NCI-H446 treated with DMSO at 0.1 percent for 48 hours (cell line): ENCODE measurements at places on chromosomes 1 and 21.

DNA sequence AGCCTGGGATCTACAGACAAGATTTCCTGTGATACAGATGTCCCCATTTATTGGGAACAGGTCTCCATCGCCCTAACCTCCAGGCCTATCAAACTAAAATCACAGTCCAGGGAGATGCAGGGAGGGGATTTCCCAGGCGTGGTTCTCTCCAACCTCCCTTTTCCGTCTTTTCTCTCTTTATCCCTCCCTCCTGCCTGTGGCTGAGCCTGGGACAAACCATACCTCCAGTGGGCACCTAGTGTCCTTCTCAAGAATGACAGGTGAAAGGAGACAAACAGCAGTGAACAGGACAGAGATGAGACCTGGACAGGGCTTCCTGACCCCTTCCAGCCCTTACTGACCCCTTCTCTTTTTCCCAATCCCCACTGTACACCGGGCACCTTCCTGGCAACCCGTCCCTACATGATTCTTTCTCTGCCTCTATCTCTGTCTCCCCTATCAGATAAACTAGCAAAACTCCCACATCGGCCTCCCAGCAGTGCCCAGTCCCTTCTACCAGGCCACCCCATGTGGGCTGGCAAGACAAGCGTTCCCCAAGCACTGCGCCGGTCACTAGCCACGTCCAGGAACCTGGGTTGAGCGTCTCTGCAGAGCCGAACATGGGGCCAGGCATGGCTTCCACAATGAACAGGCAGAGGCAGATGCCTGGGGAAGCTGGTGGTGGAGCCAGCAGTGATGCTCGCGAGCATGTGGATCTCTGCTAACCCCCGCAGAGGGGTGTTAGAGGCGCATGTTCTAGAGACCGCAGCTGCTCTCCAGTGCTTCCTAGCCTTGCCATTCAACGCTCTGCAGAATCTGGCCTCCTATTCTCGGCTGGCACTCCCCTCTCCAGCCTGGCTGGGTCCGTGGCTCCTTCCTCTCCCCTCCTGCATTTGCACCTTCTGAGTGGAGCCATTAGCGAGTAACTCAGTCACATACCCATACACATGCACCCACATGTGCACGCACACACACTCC lies 54.7 kb downstream of the ELK4 start:
- no peak for DNase-seq

DNA sequence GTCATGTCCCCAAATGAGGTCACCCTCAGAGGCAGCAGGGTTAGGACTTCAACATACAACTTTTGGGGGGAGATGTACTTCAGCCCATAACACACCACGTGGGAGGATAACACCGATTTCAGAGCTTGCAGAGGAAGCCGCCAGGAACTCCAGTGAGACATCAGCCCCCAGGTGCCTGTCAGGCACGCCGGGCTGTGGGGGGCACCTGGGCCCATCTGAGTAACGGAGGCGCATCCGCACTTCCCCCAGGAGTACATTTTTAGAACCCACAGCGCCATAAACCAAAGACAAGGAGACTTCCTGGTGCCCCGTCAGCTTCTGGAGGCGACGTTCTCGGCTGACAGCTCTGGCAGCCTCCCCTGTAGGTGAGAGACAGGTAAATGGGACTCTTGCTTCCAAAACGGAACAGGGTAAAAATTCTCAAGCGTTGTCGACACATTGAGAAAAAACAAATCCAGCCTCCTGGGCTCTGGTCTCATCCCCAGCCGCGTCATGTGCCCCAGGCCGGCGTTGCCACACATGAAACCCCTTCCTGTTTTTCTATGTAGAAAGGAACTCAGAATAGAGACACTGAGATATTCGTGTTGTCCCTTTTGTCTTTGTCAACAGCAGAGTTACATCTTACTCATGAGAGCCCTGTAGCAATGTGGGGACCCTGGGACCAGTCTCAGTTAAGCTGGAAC lies 93.3 kb downstream of the PDE9A start:
- DNase-seq = no peak

DNA sequence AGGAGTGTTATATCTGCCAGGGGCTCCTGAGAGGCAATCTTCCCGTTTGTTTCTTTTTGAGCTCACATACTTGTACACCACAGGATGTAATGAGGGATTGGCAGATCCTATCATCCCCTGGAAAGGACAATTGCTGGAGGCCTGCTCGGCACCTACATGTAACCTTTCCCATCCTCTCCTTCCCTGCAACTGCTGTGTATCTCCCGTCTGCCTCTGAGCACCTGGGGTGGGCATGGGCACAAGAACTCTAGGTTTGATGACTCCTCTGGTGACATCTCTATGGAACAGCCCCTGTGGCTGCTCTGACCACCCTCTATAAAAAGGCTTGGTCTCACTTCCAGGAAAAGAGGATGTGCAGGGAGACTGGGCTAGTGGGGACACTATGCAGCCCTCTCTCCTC lies 25.0 kb upstream of the SMIM12 start:
- DNase-seq = no peak

- no peak for DNase-seq
These were observed 157.1 kb downstream of the DSCAM start for GRCh38 chr21:40689840-40690360.

DNA sequence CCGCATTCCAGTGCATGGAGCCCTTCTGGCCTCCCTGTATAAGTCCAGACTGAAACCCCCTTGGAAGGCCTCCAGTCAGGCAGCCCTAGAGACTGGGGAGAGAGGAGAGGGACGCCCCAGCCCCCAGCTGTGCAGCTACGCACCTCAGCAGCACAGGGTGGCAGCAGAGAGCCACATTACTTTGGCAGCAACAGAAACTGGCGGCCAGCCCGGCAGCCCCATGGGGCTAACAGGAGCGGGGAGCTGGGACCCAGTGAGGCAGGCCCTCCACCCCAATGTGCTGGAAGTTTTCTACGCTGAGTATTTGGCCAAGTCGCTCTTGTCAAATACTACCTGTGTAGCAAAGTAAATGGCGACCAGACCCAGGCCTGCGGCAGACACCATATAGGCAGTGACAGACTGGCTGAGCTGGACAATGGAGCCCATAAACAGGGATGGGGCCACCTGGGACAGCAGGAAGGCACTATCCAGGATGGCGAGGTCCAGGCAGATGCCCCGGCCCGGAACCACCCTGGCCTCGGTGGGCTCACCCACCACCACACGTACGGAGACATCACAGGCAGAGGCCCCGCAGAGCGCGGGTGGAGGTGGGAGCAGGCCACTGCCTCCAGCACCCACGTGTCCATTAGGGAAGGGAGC lies 21.2 kb downstream of the SLC45A3 start:
- peak; percentile 16 for DNase-seq

DNA sequence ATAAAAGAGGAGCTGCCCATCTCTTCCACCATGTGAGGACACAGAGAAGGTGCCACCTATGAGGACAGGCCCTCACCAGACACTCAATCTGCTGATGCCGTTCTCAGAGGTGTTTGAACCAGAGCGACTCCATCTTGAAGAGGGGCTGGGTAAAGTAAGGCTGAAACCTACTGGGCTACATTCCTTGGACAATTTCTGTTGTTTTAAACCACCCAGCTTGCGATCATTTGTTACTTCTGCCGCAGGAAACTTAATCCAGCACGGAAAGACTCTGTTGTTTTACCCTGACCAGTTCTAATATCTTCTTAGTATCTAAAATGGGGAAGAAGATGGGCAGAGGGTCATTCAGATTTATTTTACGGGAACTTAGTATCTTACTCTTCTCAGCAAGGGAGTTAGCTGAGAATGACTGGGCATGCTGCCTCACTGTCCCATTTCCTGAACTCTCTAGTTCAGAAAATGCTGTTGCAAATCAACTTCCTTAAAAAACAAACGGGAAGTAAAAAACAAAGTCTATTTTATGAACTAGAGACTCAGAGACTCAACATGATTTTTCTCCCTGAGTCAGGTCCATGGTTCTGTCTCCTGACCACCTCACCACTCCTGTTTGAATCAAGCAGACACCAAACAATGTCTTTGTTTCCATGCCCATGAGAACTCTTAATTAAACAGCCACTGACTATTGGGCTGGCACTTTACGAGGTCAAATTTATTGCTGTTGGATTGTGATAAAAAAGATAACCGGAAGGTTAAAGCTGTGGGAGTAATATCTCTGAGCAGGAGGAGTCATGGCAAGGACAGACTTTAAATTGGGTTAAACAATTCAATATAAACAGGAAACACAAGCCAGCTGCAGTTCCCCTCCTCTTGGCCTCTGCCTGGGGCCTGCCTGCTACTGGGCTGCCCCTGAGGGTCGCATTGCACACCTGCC lies 23.8 kb upstream of the IFNAR1 start:
- DNase-seq = no peak

DNA sequence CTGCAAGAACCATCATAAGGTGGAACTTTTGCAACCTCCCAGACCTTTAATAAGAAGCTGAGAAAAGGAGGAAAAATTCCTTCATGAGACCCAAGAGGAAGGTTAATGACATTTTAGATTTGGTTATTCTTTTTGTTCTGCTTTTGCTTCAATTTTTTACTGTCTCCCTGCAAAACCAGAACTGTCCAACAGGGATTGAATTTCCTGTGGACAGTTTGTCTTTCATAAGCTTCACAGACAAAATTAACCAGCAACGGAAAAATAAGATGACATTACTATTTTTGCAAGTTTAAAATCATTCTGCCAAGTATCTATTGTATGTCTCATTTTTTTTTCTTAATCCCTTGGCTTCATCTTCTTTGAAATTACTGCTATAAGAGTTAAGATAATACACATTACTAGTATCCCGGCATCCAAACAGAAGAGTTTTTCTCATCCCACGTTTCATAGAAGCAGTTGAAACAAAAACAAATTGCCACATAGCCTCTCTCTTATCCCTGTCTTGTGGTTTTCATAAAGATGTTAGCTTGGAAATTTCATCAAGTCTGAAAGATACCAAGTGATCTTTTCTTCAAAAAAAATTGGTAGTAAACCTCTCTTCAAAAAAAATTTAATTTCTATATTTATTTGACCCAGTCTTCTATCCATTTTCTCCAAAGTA lies 465.3 kb upstream of the PTBP2 start:
- DNase-seq = no peak

DNA sequence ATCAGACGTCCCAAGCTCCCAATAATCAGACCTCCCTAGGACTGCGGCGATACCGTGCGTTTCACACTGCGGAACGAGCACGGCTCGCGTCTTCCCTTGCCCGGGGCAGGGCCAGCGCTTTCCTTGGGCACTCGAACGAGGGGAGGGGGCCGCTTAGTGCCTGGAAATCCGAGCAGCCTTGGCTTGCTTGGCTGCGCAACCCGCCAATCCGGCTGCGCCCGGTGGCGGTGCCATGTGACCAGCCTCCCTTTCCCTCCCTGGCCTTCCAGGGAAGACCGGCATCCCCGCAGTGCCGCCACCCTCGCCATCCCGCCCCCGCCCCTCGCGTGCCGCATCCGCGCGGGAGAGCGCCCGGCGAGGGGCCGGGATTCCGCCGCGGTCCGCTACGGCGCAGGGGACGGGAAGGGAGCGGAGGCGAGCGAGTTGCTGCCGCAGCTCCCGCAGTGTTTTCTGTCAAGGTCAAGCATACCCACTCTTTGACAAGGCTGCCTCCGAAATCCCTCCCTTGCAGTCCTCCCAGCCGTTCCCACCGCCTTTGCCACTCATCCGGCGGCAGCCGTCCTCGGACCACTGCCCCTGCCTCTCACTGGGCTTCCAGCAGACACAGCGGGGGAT lies 8.3 kb upstream of the RNF19B start:
- DNase-seq = peak; percentile 31

GRCh38 chr1:162327788-162328165 lies 48.9 kb downstream of the SPATA46 start:
- DNase-seq = no peak

DNA sequence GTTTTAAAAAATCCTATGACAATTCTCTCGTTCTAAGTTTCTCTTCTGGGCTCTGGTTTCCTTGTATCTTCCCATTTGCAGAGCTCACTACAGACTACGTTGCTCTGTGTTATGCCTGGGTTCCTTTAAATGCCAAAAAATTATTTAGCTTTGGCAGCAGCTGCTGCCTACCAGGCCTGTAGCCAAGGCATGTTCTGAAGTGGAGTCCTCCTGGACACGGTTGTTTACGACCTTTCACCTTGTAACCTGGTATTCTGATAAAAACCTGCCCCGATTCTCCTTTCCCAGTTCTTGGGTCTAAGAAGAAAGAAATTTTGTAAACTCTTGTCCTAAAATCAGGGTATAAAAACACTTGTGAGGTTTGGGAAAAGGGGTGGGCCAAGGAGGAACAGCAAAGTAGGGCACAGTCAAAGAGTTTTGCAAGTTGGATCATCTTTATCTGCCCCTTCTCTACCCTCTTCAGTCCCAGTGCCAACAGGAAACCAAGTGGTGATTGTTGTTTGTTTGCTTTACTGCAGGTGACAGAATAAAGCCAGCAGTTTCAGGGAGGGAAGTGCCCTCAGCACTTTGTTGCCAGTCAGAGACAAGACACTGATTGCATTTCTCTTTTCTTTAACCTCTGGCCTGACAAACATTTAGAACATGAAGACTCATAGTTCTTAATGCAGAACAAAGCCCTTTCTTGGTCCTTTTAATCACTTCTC lies 3.1 kb upstream of the TXNIP start:
- DNase-seq = peak; percentile 60

- DNase-seq = peak; percentile 32
These were observed 99.4 kb downstream of the KCNJ15 start for GRCh38 chr21:38355992-38356781.

- DNase-seq = no peak
These were observed 5.4 kb upstream of the HAO2 start for GRCh38 chr1:119363162-119363561.

DNA sequence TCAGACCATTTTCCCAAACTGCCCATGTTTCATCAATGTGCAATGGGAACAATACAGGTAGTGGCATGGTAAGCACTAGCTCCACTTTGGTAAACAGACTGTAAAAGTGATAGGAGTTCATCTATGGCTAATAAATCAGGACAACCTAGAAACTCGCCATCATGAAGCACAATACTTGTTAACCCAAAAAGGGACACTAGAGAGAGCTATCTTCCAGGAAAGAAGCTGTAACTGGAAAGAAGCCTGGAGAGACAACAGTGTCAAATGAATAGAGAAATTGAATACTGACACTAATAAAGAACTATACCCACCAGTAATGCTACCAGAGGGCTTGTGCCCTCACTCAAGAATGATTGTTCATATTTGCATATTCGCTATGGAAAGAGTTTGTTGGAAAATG lies 164.7 kb upstream of the RGS18 start:
- peak; percentile 58 for DNase-seq

- DNase-seq = no peak
These were observed 78.9 kb downstream of the CD247 start for GRCh38 chr1:167439301-167439988.
